NCI-H226 (cell line): ENCODE measurements at places on chromosomes 4 and X.
A peak's percentile ranks its signal among the peaks of the same experiment; 100 is the strongest.

GRCh38 chrX:7283741-7284140, 135.8 kb upstream of the PUDP start:
- no peak for DNase-seq

DNA sequence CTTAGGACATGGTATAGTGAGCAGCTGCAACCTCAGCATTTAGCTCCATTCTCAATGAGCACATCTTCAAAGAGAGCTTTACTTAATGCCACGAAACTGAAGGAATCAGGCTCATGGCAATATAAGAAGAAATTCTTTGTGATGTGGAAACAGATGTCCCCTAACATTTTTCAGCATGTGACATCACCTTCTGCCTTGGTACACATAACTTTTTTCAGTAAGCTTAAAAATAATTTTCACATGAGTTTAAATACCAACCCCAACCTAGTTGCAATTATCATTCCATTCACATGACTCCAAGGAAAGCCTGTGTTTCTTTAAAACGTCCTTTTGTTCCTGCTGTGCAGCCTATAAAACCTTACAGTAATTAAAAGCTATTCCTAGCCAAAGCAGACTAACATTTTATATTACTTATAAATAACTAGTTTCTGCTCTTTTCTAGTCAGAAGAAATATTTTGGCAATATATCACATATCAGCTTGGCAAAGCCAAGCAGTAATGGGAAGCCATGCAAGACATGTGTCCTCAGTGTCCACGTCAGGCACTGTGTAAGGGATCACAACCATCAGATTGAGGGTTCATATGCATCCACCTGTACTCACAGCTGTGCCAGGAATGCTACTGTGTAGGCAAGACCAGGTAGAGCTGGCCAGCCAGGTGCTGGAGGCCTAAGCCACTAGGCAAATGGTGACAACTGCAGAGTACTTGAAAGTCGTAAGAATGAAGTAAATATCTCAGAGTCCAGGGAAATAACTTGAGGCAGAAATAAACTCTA, 466.6 kb downstream of the INPP4B start:
- peak; percentile 28 for DNase-seq

DNA sequence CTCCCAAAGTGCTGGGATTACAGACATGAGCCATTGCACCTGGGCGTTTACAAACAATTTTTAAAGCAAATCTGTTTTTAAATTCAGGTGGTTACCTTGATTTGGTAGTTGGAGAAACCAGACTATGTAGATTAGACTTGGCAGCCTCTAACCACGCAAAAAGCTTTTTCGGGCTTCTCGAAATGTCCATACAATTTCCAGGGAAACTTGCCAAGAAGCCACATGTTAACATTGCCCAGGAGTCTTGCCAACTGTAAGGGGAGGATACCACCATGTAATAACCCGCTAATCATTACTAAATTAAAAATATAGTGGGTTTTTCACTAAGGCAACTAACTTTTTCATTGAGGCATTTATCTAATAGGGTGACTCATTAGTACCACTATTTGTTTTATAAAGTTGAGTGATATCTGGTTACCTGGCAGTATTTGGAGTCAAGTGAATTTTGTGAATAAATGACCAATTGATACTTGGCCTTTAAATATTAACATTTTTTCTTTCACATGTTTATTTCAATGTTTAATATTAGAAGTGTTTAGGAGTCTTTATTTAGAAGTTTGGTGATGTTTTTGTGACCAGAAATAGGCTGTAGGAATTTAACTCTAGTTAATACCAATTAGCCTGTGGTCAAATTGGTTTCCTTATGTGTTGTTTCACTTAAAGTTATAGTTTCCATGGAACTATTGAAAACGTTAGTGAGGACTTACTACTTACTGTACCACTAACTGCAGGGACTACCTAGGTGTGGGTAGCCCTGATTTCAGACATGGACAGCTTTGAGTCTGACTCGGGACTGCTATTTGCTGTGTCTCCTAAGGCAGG, 61.3 kb downstream of the CLDN34 start:
- no peak for DNase-seq

GRCh38 chrX:39665830-39666518, 431.8 kb downstream of the BCOR start:
- DNase-seq = no peak

DNA sequence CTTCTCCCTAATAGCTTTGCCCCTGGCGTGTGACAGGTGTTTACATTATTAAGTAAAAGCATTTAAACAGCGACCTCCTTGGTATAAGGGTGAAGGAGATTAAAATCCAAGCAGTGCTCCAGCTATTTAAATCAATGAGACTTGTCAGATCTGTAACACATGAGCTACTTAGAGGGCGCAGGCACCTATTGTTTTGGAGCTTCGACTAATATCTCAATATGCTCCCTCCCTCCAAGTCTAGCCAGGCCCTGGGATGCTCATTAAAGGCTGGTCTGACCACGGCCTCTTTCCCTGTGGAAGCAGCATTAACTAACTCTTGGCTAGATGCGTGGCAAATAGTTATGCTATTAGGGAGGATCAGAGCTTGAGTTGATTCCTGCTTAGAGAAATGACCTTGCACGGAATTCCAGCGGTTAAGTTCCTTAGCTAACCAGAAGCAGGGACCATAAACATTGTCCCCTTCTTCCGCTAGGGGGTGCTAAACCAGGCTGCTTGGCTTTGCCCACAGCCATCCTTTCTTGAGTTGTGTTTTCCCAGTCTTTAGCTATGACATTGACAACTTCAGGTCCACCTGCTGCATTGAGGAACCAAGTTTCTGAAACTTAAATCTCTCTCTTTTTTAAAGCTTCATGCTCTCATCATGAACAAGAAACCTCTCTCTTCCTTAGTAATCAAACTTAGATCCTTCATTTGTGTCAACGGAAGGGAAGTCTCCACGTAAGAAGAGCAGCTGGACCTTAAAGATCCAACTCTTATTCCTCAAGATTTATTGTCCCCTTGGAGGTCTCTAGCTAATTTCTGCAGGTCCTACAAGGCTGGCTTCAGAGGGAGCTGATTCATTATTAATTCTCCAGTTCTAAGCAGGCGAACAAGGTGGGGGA, 80.7 kb upstream of the IGFBP7 start:
- no peak for DNase-seq

DNA sequence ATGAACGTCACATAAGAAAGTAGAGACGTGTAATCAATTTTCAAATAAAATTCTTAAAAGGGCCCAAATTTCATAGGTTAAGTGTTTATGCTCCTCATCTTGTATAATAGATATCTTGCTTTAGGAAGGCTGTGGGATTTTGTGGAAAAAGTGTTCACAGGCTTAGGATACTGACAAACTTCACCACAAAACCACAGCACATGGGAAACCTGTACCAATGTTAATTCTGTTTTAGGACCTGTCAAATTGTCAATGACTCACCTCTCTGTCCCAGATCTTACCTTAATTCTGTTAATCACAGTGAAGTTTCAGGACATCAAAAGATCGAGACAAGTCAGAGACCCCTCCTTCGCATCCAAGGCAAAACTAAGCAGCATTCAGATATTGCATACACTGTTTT, 24.2 kb downstream of the FGFBP1 start:
- DNase-seq = peak; percentile 56

GRCh38 chrX:115491766-115492165, 69.2 kb upstream of the PLS3 start:
- no peak for DNase-seq

GRCh38 chr4:7855731-7856130, 83.9 kb downstream of the AFAP1 start:
- no peak for DNase-seq

DNA sequence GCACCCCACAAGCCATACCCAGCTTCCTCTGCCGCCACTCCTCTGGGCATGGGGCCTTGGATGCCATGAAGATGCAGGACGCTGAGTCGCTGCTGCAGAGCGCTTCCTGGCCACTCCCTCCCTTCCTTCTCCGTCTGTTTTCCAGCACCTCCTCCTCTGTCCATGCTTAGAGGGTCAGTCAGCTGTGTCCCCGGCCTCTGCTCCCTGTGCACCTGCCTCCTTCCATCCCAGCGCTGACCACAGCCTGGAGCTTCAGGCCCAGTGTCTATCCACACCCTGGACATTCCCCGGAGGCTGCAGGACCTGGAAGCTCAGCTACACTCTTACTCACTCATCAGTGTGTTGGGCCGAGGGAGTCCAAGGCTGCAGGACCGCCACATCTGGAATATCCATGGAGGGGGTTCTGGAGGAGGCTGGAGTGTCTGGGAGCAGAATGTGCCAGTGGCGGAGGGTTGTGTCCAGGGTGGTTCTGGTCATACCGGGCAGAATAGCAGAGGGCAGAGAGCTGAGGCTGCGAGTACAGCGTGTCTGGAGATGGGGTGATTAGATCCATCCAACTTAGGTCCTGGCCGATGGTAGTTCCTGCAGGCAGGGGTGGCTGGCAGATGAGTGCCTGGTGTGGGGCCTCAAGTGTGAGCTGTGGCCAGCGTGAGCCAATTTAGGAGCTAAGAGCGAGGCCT, 58.6 kb upstream of the ADRA2C start:
- no peak for DNase-seq

DNA sequence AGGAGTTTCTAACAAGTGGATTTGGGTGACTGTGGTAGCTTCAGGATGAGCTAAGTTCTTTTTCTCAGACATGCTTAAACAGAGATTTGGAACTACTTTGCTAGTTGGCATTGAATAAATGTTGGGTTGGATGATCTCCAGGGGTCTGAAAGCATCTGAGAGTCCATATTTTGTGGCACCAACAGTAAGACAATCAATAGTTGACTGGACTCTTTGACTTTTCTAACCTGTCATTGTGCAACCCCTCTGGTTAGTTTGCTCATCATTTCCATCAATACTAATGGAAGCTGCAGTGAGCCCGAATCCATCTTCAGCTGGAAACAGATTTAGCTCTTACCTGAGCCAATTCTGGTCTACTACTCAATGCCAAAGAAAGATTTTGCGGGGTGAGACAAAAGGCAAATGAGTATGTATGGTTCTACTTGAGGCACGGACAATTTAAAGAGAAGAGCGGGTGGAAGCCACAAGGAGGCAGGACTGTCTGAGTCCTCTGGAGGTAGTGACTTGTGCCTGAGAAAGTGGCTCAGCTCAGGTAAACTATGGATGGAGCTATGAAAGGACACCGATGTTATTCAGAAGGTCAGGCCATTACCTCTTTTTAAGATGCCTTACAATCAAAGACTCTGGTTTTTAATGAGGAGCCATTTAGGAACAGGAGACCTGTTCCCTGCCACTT, 118.7 kb downstream of the MID1IP1 start:
- DNase-seq = no peak

GRCh38 chr4:146525754-146526153, 4.0 kb upstream of the SLC10A7 start:
- DNase-seq = no peak

GRCh38 chr4:11603591-11604194, 175.0 kb upstream of the HS3ST1 start:
- no peak for DNase-seq

GRCh38 chr4:83115656-83116285, 1.2 kb upstream of the PLAC8 start:
- DNase-seq = no peak

- DNase-seq = peak; percentile 69
These were observed 16.5 kb downstream of the TMPRSS11E start for GRCh38 chr4:68463796-68464195.

GRCh38 chr4:7828011-7828720, 111.5 kb downstream of the AFAP1 start:
- peak; percentile 93 for DNase-seq

DNA sequence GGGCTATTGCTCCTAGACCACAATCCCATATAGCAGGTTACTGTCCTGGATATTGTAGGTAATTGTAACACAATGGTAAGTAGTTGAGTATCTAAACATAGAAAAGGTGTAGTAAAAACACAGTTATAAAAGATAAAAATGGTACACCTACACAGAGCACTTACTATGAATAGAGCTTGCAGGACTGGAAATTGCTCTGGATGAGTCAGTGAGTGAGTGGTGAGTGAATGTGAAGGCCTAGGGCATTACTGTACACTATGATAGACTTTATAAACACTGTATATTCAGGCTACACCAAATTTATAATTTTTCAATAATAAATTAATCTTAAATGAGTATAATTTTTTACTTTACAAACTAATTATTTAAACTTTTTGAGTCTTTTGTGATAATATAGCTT, 425.7 kb downstream of the PABPC4L start:
- peak; percentile 46 for DNase-seq

DNA sequence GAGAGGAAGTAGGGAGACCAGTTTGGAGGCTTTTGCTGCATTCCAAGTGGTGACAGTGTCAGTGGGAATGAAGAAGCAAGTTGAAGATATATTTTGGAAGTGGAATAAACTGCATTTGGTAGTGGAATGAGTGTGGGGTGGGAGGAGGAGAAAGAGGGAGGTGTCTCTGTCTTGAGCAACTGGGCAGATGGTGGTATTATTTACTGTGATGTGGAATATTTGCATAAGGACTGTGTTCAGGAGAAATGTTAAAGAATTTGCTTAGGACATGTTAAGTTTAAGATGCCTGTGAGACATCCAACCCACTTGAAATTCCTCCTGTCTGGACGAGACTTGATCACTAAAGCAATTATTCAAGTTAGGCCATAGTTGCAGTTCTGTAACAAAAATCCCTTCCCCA, 448.9 kb upstream of the AMOT start:
- no peak for DNase-seq

GRCh38 chr4:160175064-160175643, 1072.3 kb downstream of the RAPGEF2 start:
- no peak for DNase-seq

GRCh38 chr4:153137677-153138630, 66.3 kb upstream of the TRIM2 start:
- DNase-seq = no peak

DNA sequence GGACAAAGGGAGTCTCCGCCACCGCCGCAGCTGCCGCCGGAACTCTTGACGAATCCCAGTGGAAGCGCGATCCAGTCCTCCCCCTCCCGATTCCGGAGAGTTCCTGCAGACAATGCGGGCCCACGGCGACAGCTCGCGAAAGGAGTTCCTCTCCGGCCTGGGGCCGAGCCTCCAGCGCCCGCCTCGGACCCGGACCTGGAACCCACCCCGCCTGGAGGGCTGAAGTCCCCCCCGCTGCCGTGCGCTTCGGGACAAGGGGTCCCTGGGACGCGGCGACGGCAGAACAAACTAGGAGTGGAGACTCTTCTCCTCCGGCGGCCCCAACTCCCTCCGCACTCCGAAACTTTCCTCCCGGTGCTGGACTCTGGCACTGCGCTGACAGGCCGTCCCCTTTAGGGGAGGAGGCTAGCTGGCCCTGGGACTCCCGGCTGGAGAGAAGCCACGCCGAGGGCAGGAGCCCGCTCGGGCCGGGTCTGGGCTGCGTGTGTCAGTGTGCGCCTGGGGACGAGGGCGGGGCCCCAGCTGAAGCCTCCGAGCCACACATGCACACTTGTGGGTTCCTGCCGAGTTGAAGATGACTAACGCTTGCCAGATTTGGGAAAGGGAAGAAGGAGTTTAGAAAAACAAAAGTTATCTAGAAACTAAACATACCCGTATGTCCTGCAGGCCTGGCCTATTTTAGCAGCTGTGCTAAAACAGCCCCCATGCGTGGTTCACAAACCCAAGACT, at the start of gene ANTXR2:
TSS of gene ANTXR2 (minus strand) at position 486 of the 729 bp plus-strand sequence. CDS start 669 bp downstream, outside the sequence.
- peak; percentile 91 for DNase-seq

DNA sequence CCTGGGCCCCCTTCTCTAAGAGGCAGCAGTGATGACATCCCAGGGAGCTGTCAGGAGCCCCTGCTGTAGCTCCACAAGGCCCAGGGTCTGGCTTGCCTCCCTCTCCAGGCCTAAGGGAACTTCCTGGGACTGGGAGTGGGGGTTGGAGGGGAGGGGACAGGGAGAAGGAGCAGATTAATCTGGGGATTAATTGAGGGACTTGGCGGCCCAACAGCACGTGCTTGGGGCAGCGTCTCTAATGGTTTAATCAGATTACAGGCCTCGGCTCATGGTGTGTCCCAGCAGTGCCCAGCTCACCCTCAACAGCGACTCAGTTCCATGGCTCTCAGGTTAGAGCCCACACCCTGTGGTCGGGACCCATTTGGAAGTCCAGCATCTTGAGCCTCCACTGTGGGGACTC, 47.9 kb downstream of the EFNB1 start:
- no peak for DNase-seq
